Stimulated activated CD4-positive, alpha-beta T cell treated with anti-CD3 and anti-CD28 coated beads, Interleukin-1b, Interleukin-23, amount 100 ng/mL, for 1 hour (primary cell): ENCODE measurements at places on chromosomes 3 and 15.

- no peak for DNase-seq
These were observed 230.3 kb upstream of the TLE3 start for GRCh38 chr15:70327856-70328678.

- no peak for DNase-seq
These were observed 147.0 kb upstream of the VEPH1 start for GRCh38 chr3:157650172-157650571.

DNA sequence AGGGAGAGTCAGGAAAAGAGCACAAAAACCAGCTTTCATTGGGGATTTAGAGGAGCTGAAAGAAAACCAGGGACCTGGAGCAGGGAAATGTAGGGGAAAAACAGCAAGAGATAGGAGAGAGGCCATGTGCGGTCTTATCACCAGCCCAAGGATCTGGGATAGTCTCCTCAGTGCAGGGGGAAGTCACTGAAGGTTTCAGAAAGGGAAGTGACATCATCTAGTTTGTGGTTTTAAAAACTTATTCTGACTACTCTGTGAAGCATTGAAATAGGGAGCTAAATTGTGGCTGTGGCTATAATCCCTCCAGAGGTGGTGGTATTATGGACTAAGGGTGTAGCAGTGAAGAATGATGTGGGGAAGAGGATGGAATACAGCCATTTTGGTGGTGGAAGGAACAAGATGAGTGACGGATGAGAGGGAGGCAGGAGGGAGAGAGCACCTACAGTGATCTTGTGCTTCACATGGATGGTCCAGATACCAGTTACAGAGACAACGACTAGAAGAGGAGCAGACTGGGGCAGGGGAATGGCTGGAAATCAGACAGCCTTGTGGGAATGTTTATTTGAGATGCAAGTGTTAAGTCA lies 72.7 kb downstream of the HMG20A start:
- DNase-seq: no peak

DNA sequence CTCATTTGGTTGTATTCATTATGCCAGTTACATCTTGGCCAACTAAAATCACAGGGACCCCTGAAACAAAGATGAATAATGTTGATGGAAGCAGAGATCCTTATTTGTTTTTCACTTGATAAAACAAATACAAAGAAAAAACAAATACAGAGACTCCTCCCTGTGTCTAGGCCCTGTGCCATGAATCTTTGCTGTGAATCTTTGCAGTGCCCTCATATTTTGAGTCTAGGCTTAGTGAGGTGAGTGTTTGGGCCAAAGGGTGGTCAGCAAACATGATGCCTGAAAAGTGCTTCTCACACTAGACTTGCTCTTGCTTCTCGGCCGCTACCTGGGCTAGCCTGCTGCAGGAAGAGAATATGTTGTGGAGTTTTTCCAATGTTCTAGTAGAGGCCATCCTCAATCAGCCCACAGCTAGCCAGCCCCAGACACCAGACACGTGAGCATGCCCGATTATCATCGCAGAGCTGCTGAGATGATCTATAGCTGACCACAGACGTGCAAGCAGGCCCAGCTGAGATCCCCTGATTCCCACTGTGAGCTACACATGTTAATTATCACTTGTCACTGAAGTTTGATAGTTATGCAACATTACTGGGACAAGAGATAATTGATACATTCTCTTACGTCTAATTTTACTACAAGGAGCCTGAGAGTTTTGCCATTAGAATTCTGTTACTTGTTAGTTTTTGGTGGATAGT lies 191.4 kb downstream of the THRB start:
- DNase-seq: no peak

DNA sequence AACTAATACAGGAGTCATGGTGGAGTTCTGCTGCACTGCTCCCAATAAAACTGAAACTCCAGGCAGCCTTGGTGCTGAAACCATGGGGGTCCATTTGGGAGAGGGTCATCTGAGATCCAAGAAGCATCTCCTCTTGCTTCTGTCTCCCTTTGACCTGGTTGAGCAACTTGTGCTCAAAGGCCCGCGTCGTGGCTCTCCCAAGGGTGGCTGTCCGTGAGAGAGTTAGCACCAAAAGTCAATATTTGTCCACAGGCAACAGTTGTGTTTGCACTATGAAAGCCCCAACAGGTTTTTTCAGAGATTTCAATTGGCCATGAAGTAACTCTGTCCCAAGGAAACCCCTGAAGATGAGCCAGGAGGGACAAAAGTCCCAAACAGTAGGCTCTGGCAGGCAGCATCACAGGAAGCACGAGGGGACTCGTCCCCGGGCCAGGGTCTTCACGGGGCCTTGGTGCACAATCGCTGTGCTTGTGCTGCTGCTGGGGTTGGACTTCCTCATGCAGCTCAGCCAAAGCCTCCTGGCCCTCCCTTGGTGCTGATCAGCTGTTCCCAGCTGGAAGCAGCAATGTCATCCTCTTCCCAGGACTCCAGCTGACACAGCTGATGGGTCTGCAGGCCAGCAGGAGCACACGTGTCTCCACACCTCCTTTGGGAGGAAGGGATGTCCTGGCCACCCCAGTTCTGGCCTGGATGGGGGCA lies 39.4 kb upstream of the WNT5A start:
- no peak for DNase-seq

GRCh38 chr3:37202035-37202434 lies 27.7 kb upstream of the LRRFIP2 start:
- DNase-seq: no peak

GRCh38 chr3:18445401-18446148 lies 20.4 kb upstream of the SATB1 start:
- peak; percentile 54 for DNase-seq

- DNase-seq: no peak
These were observed 46.0 kb upstream of the PLXNA1 start for GRCh38 chr3:126936853-126937425.

- DNase-seq: no peak
These were observed 13.3 kb downstream of the VPS8 start for GRCh38 chr3:184825121-184825820.

DNA sequence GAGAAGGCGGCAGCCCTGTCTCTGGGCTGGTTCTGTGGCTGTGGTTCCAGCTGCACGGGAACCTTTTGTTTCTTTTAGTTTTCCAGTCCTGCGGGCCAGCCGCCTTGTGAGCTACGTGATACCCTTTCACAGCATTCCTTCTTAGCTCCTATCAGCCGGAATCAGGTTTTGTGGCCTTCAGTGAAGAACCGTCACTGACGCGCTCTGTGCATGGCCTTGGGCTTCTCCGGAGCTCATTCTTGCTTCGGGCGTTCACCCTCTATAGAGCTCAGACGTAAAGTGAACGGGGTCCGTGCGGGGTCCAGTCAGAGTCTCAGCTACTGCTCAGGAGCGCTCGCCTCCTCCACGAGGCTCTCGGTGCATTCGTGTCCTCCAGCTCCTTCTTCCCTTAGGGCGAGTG lies 166.7 kb downstream of the FAM43A start:
- DNase-seq: no peak

DNA sequence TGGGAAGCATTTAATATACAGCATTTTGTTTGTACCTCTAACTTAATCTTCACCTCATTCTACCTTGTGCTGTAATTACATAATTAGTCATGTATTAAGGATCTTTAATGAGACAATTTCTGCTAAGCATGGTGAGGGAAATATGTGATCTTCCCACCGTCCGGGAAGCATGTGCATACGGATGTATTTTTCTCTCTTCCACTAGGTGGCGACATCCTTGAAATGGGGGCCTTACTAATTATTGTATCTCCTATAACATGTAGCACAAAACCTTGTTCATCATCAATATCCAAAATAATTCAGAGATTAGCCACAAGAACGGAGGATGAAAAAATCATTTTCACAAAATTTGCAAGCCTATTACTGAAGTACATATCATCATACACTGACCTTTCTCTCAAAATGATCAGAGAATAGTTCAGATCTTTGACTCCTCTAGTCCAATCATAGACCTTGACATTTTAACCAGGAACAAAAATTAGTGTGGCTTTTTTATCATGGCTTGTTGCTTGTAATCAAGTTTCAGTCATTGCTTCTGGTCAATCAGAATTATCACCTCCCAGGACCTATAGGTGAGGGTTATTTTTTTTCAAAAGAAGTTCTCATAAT lies 148.9 kb upstream of the GBE1 start:
- no peak for DNase-seq
